ENCODE measurements at places on chromosomes 13 and 19. TPM values are rescaled to one million over a fixed set of nuclear protein-coding genes. Genes with fewer than 3 reads are reported as not detected.

TEX26 gene
- total RNA-seq: not detected

ZNF135 gene
- 0.82 TPM for total RNA-seq

CACNG7 gene
- total RNA-seq: not detected

STOML3 gene
- total RNA-seq: not detected

SGTA gene
- 54.4 TPM for total RNA-seq

ACP7 gene
- 0.08 TPM for total RNA-seq

Data from activated naive CD4-positive, alpha-beta T cell treated with anti-CD3 and anti-CD28 coated beads, Interleukin-2, amount 50 U/mL, for 72 hours (primary cell).